Dorsolateral prefrontal cortex (tissue), 122 donors: ENCODE measurements at places on chromosomes 16 and 17.

DNA sequence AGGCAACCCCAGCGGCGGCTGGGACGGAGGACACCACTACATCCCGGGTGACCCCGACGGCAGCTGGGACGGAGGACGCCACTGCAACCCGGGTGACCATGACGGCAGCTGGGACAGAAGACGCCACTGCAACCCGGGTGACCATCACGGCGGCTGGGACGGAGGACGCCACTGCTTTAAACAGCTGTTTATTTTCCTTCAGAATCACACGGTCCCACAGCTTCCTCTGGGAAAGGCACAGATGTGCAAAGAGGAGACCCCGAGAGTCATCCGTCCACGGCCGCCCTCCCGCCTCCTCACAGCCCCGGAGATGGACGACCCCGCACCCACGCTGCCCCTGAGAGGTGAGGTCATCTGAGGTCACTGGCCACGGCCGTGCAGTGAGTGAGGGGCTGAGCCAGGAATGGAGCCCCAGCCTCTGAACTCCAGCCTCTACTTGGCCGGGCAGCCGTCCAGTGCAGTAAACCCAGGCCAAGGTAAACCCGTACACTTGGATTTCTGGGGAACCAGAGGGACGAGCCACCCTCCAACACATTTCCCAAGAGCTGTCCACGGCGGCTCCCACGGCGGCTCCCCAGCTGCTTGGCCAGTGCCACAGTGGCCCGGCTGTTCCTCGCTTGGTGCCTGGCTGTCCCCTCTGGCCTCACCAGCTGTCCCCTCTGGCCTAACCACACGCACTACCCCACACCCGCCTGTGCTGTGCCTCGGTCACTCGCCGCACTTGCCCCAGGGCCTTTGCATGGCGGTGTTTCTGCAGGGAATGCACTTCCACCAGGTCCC, 43.2 kb upstream of the PABPN1L start:
- no peak for DNase-seq

DNA sequence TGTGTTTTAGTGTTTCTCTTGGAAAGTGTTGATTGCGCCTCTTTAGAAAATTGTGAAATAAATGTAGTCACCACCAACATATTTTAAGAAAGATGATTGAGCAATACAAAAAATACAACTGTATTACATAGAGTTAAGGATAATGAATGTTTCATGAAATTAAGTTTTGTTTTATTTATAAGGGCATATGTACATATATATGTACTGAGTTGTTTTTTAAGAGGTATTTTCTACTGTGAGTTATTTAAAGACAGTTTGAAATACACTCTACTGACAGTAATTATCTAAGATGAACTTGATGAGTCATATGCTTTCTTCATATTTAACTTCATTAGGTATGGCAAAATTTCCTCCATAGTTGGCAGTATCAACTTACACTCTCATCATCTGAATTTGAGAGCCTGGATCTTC, 411.7 kb downstream of the HS3ST3B1 start:
- DNase-seq = no peak

- DNase-seq = no peak
Observed at GRCh38 chr16:28140788-28141618, 70.8 kb downstream of the XPO6 start.

- no peak for DNase-seq
Observed at GRCh38 chr17:12979826-12980500, 37.9 kb downstream of the ELAC2 start.

GRCh38 chr17:48740537-48740936, 12.0 kb upstream of the HOXB13 start:
- DNase-seq = no peak

DNA sequence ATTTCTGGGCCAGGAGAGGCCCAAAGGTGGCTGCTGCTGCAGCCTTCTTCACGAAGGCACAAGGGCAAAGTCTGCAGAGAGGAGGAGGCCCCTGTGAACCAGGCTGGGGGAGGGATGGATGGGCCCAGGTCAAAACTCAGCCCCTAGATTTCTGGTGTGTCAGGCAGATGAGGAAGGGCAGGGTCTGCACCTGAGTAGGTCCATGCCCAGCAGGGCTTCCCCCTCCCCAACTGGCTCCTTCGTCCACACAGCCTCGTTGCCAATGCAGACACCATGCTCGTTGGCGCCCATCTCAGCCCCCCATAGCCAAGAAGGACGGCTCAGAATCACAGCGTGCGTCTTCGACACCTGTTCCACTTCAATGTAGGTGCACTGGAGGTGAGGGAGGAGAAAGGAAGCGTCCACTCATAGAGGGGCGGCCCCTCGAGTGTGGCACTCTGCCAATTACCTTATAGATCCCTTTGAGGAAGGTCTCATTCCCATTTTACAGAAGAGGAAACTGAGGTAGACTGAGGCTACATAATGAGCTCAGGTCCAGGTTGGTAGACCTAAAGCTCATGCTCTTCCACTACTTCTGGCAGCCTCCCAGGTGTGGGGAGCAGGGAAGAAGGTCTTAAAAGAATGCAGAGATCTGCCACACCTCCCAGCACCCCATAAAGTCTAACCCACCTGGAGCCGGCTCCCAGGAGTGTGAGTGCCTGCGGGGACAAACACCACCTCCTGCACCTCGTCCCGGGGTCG, 902 bp downstream of the SCRN2 start:
- DNase-seq = no peak

GRCh38 chr16:85253084-85253941, 141.0 kb upstream of the CIBAR2 start:
- DNase-seq = peak; percentile 78

DNA sequence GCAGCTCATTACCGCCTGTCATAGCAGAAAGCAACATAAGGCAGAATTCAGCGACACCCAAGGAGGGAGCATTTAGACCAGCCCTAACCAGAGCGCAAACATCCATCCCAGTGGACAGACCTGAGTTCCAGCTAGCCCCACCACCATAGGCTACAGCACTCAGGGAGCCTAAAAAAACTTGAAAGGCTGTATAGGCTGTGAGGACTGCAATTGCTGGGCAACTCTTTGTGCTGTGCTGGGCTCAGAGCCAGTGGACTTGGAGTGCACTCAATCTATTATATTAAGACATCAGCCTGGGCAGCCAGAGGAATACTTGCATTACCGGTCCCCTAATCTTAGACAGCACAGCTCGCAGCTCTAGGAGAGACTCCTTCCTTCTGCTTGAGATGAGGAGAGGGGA, 207.3 kb downstream of the KIF2B start:
- DNase-seq = no peak

GRCh38 chr17:1299552-1300370, 20.3 kb downstream of the TRARG1 start:
- DNase-seq = no peak

DNA sequence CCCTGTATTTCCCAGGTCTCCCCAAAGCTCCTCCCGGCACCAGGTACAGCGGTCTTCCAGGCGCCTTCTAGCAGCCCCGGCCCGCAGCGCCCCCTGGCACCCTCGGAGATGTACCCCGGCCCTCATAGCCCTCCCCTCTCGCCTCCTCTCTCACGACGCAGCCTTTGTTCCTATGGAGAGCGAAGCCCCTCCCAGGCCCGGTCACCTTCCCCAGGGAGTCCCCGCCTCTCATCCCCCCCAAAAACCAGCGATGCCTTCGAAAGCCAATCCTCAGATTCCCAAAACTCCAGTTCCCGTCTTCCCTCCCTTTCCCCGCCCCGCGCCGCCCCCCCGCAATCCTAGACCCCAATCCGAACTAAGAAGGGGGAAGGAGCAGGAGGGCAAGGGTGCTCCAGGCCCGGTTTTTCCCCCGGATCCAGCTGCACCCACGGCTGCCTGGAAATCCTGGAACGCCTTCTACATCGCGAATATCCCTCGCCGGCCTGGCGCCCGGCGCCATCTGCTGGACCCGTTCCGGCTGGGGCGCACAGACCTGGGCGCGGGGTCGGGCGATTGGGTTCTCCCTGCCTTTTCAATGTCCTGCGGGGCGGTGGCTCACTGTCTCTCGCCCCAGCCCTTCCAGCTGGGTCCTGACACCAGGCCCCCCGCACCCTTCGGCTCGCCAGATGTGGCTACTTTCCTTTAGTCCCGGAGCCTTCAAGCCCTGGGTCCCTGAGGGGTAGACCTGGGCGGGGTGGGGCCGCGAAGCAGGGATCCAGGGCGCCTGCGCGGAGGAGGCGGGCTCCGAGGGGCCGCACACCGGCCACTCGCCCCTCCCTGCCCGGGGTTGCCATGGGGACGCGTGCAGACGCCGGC, at the start of gene DNAH2:
DNAH2 (plus strand) TSS at position 844 of the 855 bp plus-strand sequence. CDS start 1,991 bp downstream, outside the sequence.
- peak; percentile 73 for DNase-seq

DNA sequence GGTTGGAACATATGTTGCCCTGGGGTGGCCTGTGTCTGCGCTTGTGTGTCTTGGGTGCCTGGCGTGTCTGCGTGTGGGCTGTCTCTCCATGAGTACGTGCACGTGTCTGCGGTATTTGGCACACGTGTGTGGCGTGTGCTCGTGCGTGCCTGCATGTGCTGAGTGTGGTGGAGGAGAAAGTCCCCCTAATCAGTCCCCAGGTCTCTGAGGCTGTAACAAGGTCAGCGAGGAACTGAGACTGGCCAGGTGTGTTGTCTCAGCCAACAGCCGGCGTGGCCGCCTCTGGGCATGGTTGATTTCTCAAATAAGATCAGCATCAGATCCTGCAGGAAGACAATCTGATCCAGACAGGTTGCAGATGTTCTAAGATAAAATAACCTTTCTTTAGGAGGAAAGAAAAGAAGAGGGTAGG, 3.5 kb upstream of the CPNE7 start:
- DNase-seq = no peak

- peak; percentile 10 for DNase-seq
Observed at GRCh38 chr17:29560316-29560715, 6.5 kb downstream of the ABHD15 start.

DNA sequence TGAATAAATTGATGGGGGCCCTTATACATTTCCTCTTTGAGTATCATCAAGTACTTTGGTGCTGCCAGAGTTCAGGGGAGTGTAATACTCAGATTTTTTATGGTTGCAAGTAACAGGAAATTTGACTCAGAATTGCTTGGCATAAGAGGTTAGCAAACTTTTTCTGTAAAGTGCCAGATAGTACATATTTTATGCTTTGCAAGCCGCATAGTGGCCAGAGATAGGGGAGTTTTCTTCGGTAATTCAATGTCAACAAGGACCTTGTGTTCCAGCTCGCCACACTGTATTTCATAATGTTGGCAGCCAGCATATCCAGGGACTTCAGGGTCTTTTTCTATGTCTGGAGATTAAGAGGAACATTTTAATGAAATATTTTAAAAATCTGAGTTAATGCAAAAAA, 51.0 kb upstream of the MARCHF10 start:
- no peak for DNase-seq

GRCh38 chr17:48577946-48578615, at the start of gene HOXB4:
TSS of gene HOXB4 (minus strand) at chr17:48578350. CDS start at chr17:48578319, 31 bp downstream.
- no peak for DNase-seq

DNA sequence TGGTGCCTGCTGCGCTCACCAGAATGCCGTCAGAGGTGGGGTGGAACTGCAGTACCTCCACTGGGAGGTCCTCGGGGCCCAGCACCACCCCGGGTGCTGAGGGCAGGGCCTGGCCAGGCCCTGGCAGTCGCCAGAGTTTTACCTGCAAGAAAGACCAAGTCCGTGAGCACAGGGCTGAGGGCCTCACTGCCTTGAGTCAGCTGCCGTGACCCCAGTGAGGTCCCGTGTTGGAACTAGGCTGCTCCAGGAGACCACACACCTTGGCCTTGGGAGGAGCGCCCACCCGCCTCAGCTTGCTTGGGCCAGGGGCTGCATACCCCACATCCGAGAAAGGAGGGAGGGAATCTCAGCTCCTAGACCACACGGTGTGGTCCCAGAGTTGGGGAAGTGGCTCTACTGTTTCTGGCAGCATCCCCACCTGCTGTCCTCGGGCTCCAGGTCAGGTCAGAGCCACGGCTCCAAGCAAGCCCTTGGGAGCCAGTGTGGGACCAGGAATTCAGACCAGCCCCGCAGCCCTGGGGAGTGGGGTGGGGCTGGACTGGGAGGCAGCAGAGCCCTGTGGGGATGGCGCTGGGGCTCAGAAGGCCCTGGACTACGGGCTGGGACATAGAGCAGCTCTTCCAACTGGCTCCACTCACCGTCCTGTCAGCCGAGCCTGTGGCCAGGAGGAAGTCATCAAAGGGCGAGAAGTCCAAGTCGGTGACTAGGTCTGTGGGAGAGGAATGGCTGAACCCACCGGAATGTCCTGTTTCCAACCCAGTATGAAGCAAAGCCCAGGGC, 8.7 kb downstream of the CORO7 start:
- no peak for DNase-seq

GRCh38 chr17:41959336-41960095, 7.1 kb upstream of the CNP start:
- DNase-seq = peak; percentile 28

DNA sequence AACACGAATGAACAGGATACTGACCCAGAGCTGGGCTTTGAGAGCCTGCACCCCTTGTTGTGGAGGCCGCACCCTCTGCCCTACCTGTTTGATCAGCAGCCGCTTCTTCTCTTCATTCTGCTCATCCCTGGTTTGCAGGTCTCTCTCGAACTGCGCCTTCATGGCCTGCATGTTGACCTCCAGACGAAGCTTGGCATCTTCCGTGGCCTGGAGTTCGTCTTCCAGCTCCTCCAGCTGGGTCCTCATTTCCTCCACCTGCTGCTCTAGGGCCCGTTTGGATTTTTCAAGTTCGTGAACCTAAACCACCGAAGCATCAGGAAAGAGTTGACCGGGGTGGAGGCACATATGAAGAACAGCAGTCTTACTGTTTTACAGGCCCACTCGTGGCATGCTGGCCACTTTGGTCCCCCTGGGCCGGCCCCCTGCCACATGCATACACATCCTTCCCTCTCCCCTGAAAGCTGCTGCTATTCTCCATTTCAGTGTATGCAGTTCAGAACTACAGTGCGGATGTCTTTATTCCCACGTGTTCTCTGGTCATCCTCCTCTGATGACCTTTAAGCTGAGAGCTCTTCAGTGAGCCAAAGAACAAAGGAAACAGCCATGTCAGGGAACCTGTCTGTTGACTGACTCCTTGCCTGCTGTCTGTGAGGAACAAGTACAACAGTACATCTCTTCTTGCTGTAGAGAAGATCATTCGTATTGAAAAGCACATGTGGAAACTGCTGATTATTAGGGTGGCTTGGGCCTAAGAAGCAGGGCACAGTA, 54.8 kb downstream of the NDEL1 start:
- no peak for DNase-seq

DNA sequence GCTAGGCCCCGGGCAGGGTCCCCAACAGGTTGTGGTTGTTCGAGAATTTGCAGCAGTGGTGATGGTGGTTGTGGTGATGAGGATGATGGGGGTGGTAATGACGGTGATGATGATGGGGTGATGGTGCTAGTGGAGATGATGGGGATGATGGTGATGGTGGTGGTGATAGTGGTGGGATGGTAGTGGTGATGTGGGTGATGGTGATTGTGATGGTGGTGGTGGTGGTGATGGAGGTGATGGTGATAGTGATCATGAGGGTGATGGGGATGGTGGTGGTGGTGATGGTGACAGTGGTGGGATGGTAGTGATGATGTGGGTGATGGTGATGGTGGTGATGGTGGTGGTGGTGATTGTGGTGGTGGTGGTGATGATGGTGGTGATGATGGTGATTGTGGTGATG, 343.3 kb downstream of the SEC14L1 start:
- DNase-seq = no peak

DNA sequence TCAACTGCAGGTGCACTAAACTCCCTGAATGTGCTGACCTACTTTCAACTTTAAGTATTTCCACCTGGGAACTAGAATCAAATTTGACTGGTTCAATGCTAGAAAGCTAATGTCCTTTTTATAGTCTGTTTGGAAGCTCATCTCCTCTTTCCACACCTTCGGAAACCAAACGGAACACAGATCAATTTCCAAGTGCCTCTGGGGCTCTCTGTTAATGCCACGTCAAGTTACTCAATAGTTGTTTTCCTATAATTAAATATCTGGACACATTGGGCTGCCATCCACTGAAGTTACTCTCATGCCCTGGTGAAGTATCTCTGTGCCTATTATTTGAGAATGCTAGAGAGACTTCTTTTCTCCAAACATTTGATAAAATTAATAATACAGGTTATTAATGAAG, 29.7 kb downstream of the ABAT start:
- DNase-seq = no peak

GRCh38 chr17:32461853-32462617, 17.7 kb downstream of the PSMD11 start:
- DNase-seq = no peak
